ENCODE measurements at places on chromosomes 6 and 20.

DNA sequence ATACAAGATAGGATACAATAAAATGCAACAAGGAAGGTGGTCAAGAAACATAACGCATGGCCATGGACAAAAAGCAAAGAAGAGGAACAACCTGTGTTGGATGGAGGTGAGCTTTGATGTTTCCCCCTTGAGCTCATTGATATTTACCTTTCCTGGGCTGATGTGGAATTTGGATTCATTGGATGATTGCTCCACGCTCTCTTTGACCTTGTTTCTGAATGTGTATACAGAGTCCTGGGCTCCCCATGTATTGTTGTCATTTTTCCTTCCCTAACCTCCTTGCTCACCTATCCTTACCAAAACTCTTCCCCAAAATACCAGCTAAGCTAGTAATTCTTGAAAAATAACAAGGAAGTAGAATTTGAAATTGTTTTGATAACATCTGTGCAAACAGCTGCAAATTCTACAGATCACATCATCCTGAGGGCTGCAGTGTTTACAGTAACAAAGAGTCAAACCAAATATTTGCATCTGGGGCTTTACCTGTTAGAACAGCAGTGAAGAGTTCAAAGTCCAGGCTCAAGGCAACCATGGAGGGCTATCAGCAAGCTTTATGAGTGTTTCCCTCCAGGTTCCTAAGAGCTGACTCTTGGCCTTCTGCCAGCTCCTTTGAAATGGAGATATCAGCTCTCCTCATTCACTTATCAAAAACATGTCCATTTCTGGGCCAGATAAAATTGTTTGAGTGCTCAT is 214.3 kb upstream of the MARCKS start:
- no peak for DNase-seq

- DNase-seq, result peak; percentile 66
Measured at GRCh38 chr6:10555625-10556309, 34.6 kb downstream of the GCNT2 start.

- no peak for DNase-seq
Measured at GRCh38 chr6:134080171-134080795, 27.9 kb upstream of the SLC2A12 start.

- DNase-seq, result no peak
Measured at GRCh38 chr6:169391473-169392071, 137.9 kb upstream of the THBS2 start.

GRCh38 chr20:54623991-54624569 is 148.7 kb downstream of the DOK5 start:
- DNase-seq, result no peak

DNA sequence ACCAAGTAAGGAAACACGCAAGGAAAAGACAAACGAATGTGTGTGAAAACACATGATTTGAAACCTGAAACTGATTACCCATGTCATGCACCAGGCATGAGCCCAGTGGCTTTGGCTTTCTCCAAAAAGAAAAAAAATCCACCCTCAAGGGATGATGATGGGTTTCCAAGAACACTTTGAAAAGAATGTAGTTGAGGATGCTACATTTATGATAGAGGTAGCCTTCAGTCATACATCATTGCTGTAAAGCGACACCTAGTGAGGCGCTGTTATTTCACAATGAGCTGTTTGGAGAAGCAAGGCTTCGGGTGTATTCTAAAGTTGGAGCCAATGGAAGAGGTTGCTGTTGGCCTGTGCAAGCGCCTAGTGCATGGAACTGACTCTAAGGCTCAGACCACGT is 124.9 kb downstream of the SCML4 start:
- DNase-seq, result no peak

DNA sequence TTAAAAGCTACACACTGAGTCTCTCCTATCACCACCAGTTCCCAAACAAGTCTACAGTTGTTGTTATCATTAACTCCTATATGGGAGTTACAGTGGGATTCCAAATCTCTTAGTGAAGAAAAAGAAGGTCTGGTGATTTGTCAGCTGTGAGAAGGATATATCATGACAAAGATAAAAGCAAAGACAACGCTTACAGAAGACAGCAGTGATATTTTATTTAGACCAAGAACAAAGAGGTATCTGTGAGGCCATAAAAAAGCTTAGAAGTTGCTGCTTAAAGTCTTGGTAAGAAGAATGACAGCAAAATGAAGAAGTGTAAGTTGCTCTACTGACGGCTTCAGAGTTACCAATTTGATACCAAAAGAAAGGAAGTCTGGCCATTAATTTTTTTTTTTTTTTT is 47.2 kb downstream of the CHD6 start:
- no peak for DNase-seq

- DNase-seq, result peak; percentile 56
Measured at GRCh38 chr20:35344354-35344837, 52.2 kb upstream of the FAM83C start.

GRCh38 chr20:58044286-58044685 is 184.2 kb downstream of the ANKRD60 start:
- DNase-seq, result no peak

DNA sequence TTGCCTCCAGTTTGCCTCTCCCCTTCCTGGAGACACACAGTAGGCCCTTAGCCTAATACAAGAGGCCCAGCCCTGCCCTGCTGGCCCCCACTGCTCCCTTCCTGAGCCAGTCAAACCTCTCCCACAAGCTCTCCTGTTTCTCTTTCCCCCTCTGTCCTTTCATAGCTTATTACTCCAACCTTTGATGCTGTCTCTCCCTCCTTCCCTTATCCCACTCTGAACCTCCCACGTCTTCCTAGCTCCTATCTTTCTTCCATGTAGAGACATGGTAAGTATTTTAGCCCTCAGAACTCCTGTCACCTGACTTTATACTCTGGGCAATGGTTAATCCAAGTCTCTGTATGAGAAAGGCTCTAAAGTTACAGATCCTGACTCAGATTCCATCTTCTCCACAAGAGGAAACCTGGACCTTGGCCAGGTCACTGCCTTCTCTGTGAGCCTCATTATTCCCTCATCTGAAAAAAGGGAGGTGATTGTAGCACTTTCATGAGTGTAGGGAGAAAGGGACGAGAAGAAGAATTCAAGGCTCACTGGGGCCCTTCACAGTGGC is 6.7 kb downstream of the TGIF2 start:
- DNase-seq, result no peak

GRCh38 chr6:134740473-134741199 is 209.3 kb downstream of the ALDH8A1 start:
- no peak for DNase-seq

GRCh38 chr20:40080041-40080652 is 608.9 kb downstream of the MAFB start:
- no peak for DNase-seq

DNA sequence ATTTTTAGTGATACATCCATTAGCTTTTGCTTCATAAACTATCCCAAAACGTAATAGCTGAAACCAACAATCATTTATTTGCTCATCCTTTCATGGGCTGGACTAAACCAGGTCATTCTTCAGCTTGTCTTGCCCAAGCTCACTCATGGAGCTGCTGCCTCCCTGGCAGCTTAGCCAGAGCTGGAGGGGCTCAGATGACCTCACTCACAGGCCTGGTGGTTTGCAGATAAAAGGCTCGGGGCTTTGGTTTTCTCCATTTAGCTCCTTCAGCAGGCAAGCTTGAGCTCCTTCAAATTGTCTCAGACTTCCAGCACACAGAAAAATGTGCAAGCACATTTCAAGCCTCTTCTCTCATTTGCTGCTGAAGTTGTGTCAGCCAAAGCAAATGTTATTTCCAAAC is 139.1 kb downstream of the BTBD3 start:
- DNase-seq, result no peak

GRCh38 chr6:107423474-107423990 is 35.8 kb downstream of the PDSS2 start:
- DNase-seq, result no peak

GRCh38 chr6:111406200-111406721 is 76.8 kb downstream of the REV3L start:
- DNase-seq, result no peak

- no peak for DNase-seq
Measured at GRCh38 chr6:154356690-154357089, at the start of gene IPCEF1. Gene IPCEF1 (minus strand): TSS chr6:154356803. CDS start chr6:154265947, 90,856 bp downstream.

DNA sequence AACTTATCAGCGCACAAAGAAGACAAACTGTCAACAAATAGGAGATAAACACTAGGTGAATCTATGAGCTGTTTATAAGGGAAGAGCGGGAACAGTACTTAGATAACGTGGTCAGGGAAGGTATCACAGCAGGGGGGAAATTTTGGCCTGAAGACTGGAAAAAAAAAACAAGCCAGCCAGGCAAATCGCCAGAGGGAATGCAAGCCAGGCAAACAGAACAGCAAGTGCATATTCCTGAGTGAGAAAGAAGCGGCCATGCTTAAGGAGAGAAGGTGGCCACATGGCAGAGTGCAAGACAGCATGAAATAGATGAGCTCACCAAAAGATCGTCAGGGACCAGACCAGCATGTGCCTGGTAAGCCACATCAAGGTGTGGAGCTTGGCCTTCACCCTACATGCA is 466.5 kb upstream of the ARID1B start:
- DNase-seq, result no peak

GRCh38 chr6:81718126-81718525 is 34.4 kb downstream of the TENT5A start:
- no peak for DNase-seq

GRCh38 chr6:4240148-4240547 is 104.8 kb upstream of the ECI2 start:
- no peak for DNase-seq

DNA sequence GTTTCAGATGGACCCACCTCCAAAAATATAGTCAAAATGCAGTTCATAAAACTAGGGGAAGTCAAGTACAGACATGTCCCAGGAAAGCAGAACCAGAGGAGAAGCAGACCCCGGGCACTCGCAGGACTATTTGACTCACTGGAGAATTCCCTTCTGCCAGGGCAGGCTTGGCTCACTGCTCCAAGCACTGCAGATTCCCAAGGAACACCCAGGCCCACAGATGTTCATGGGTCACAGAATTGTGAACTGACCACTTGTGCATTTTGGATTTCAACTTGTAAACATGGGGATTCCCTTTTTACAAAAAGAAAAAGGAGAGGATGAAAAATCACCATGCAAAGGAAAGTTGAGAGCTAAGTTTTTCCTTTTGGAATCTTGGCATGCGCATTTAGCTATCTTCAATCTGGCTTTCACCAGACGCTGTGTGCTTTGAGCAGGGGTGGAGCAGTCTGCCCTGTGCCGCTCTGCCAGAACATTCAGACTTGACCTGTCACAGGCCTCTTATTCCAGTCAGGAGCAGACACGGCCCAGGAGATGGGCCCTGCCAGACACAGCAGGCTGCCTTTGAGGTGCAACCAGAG is 237.5 kb upstream of the TAB2 start:
- peak; percentile 55 for DNase-seq

GRCh38 chr6:11201772-11202512 is 30.5 kb downstream of the NEDD9 start:
- DNase-seq, result no peak

DNA sequence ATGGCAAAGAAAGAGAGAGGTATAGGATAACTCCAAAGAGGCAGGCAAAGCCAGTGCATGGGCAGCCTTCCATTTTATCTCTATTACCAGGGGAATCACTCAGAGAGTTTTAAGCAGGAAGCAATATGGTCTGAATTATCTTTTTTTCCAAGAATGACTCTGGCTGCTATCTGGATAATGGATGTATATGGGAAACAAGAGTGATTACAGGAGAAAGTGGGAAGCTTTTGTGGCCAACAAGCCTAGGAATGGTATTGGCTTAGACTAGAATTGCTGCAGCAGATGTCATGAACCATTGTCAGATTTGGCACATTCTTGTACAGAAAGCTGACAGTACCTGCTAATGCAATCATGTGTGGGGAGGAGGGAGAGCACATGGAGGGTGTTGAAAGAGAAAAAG is 73.0 kb upstream of the BTBD3 start:
- no peak for DNase-seq

DNA sequence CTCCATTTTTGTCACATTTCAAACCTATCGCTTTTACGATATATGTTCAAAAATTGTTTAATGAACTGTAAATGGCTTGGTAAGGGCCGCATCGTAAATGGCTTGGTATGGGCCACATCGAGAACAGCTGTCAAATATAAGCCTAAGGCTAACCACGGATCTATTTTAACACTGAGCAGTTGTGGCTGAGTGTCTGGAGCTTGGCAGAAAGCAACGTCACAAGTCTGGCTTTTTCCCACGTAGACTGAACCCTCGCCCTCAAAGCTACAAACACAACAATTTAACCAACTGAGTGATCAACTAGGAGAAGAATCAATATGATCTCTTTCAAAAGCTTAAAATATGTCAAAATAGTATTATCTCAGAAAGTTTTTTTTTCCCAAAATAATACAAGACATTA is 71.4 kb upstream of the PRSS16 start:
- no peak for DNase-seq

GRCh38 chr6:13044896-13045295 is 283.4 kb downstream of the TBC1D7 start:
- no peak for DNase-seq

DNA sequence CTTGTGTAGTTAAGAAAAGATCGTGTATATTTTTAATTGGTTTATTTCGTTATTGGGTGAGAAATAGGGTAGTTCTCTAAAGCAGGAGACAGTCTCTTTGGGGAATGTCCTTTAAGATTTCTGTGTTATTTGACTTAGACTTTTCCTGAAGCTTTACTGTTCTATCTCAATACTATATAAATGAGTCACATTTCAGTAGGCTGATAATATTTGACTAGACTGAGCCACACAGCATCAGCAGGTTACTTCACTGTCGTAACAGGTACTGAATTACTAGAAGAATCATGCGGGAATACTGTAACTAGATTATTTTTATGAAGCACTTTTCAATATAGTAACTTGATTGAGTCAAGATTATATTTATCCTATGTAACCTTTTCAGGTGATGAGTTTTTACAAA is 1.4 kb downstream of the SMAP1 start:
- DNase-seq, result no peak

DNA sequence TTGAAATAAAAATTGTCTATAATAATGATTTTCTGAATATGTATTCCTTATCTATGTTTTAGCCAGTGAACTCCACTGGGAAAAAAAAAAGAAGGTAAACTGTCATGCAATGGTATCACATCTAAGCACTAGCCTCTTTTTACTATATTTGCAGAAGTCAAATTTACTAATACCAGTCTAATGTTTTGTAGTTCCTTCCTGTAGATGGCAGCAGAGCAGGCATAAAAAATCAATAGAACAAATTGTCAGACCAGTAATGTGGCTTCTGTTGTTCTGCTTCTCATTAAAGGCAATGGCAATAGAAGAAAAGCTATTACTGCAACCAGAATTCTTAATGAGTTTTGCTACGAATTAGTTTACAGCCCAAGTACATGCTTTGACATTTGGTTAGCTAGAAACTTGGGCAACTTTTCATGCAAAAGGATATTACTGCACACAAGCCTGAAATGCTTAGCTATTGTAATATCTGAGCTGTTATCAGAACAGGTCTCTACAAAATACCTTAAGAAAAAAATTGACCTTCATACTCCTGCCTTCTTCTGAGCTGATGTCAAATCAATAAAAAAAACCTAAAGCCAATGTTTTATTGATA is 476.9 kb downstream of the KHDRBS2 start:
- DNase-seq, result no peak

GRCh38 chr20:37728635-37728983 is 34.8 kb downstream of the CTNNBL1 start:
- no peak for DNase-seq
